ENCODE measurements at places on chromosomes 16 and 17. TPM values are rescaled to one million over a fixed set of nuclear protein-coding genes. Genes with fewer than 3 reads are reported as not detected.

Gene OR3A2
- total RNA-seq: not detected

- DNase-seq: no peak
These were observed 3.9 kb upstream of the TPPP3 start for GRCh38 chr16:67397036-67397801.

DNA sequence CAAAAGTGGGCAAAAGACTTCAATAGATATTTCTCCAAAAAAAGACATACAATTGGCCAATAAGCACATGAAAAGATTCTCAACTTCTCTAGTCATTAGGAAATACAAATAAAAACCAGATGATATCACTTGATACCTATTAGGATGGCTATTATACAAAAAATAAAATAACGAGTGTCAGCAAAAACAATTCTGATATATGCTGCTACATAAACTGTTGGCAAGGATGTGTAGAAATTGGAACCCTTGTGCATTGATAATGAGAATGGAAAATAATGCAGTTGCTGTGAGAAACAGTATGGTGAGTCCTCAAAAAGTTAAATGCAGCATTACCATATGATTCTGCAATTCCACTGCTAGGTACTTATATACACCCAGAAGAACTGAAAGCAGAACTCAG, 80.6 kb downstream of the BRIP1 start:
- DNase-seq: no peak

DNA sequence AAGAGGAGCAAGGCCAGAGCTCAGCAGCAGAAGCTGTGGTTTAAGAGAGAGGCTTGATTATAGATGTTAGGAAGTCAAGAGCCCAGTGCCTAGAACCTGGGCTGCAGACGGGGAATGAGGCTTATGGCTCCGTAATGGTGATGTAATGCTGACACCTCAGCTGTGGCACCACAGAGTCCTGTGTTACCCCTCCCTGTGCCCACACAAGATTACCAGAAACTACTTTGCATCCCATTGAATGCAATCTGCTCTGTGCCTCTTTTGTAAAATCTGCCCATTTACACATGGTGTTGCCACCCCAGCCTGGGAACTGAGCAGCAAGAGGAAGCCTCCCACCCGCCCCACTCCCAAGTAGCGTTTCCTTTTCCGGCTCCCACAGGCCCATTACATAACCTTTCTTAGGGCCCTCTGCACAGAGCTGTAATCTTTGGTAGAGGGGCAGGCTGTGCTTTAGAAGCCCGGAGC, 57.0 kb downstream of the PITPNC1 start:
- no peak for DNase-seq

Gene CACNG1
- not detected for total RNA-seq

GRCh38 chr16:19184823-19185509, 16.9 kb downstream of the SYT17 start:
- no peak for DNase-seq

DNA sequence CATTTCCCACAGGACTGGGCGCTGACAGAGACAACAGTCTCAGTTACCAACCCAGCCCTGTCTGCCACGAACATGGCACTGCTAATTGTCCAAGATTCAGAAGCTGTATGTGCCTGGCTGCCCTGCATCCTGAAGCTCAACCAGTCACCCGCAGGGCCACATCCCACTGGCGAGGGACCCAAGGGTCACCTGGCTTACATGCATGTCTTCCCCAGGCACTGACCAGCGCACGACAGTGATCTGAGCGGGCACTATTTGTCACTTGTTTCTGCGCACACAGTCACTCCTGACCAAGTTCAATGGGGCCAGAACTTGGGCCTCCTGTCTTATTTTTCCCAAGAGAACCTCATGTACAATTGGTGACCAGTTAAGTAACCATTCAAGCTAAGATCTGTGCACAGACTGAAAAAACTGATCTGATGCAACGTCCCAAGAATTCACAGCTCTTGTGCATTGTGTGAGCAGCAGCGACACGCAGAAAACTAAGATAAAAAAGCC, 13.1 kb downstream of the USP7 start:
- no peak for DNase-seq

- DNase-seq: peak; percentile 62
These were observed 32.8 kb upstream of the NUDT16L1 start for GRCh38 chr16:4660454-4661007.

DNA sequence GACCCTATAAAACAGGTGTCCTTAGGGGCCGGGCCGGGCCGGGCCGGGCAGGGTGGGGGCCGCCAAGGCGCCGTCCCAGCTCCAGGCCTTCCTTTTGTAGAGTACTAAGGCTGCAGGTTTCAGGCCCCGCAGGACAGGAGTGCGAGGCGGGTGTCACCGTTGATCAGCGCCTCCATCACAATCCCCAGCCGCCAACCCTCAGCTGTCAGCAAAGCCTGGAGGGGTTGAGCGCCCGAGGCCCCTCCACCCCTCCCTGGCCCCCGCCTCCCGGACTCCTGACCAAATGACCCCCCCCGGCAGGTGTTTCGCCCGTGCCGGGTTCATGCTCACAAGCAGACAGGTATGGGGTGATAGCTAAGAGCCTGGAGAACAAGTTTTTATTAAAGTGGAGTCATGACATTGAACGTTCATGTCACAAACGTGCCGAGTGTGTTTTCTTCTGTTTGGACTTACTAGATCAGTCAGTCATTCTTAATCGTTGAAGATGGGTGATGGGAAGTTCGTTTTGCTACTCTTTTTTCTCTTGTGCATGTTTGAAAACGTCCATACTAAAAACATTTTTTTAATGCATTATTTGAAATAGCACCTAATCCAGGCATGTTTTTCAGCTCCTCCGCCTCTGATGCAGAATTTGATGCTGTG, 534 bp downstream of the ARL2BP start:
- DNase-seq: peak; percentile 6

DNA sequence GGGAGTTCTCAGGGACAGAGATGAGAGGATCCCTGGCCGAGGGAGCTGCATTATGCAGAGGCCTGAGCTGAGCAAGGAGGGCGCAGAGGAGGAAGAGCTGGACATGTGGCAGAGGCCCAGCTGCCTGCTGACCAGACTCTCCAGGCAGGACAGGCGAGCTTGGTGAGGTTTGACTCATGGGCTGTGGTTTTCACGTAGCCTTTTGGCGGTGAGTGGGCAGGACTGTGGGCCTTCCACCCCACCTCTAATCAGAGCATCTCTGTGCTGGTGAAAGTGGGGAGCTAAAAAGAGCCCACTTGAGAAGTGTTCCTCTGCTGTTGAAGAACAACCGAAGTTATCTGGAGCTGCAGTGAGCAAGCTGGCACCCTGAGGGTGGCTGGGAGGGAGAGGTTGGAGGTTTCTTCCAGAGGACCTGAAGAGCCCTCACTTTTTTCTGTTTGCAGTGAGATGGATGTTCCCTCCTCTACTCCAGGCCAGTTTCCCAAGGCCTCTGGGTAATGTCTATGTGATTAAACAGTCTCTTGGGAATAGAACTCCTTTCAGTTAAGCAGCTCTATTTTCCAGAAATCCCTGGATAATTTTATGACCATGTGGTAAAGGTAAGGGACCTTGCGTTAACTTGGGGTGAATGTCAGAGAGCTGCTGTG, 11.9 kb downstream of the EPN2 start:
- peak; percentile 90 for DNase-seq

Gene PRAC1
- not detected for total RNA-seq

DNA sequence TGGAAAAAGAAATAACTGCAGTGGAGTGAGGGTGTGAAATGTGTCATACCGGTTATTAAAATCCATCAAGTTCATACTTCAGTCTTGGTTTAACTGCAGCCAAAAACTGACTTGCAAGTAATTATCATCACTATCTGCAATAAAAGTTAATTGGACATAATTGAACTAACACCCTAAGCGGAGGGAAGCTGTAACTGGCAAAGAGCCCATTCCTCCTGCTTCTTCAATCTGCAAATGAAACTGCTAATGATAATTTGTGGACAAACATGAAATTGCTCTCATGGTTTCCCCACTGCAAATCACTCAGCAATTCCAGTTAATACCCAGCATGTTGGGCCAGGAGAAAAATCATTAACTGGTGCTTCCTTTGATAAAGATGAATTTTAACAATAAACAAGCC, 46.5 kb downstream of the FAM222B start:
- no peak for DNase-seq

GRCh38 chr17:29000973-29001372, 4.9 kb downstream of the SEZ6 start:
- no peak for DNase-seq

DNA sequence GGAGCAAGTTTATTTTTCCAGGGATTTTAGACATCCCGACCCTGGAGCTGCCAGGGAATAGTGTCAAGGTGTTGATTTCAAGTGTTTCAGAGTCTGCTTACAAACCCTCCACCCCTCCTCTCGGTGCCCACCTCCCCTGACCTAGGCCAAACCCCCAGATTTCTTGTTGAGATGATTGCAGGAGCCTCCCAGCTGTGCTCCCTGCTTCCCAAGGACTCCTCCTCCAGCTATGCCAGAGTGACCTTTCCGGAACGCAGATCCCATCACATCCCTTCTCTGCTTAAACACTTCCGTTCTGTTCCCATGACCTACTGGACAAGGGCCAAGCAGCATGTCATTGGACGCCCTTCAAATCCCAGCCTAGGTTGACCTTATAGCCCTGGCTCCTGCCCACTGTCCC, 23.7 kb upstream of the CDH1 start:
- no peak for DNase-seq

DNA sequence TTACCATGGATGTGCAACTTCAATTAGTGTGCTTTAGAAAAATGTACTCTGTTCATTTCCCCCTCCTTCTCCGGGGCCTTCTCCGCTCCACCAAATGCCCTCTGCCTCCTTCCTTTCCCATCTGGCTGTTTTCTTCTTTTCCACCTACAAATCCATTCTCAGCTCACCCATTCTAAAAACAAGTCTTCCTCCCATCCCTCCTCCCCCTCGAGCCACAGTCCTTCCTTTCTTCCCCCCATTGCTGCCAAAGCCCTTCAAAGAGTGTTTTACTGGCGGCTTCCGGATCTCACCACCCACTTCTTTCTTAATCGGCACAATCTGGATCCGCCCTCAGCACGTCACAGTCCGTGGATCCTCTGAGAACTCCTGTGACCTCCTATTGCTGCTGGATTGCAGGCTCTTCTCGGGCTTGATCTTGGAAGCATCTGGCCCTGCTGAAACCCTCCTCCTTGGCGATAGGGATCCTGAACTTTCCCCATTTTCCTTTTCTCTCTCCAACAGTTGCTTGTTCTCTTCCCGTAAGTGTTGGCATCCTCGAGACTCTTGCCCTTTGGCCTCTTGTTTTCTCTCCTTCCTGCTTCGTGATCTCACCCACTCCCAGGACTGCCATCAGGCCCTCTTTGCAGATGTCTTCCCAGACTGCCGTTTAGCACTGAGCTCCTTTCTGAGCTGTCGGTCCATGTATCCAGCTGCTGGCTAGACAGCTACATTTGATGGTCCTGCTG, 36.0 kb upstream of the FBXO47 start:
- peak; percentile 58 for DNase-seq

DNA sequence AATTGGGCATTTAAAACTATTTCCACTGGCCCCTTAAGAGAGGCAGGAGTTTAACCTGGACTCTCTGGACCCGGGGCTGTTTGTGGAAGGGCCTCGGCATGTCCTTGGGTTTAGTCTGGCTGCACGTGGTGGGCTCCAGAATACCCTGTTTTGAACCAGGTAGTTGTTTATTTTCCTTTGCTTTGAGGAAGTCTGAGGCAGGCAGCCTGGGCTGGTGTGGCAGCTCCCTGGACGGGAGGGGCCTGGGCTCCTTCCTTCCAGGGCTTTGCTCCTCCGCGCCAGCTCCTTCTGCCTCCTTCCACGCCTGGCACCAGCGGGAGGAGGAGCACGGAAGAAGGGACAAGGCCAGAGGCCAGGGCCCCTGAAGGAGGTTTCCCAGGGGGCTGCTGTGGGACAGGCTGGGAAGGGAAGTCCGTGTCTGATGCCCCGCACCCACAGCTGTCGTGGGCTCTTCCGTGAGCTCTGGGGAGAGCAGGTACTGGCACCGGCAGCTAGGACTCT, 15.5 kb downstream of the BANP start:
- DNase-seq: no peak

DNA sequence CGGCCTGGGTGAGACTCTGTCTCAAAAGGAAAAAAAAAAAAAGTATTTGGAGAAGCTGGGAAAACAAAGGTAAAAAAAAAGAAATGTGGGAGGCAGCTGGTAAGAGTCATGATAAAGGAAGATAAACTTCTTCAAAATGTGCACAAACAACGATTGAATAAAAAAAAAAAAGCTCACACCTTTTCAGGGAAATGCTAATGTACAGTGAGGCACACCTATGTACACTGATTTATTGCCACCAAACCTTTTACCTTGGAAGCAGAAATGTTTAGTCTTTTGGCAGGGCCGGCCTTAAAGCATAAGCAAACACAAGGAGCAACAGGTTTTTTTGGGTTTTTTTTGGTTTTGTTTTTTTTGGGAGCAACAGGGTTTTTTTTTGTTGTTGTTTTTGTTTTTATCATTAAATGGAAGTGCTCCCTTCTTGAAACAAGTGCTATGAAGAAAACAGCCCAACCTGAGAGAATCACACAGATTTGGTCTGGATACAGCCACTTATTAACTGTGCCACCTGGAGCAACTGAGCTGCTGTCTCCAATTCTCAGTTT, 29.8 kb upstream of the KCNJ2 start:
- DNase-seq: no peak

GRCh38 chr17:43720311-43721060, 38.1 kb downstream of the SOST start:
- peak; percentile 51 for DNase-seq

- DNase-seq: no peak
These were observed 338.3 kb downstream of the CA10 start for GRCh38 chr17:51820252-51820651.

GRCh38 chr16:30485818-30486436, 13.4 kb downstream of the ITGAL start:
- DNase-seq: no peak

Gene MSLN
- total RNA-seq: 0.10 TPM

DNA sequence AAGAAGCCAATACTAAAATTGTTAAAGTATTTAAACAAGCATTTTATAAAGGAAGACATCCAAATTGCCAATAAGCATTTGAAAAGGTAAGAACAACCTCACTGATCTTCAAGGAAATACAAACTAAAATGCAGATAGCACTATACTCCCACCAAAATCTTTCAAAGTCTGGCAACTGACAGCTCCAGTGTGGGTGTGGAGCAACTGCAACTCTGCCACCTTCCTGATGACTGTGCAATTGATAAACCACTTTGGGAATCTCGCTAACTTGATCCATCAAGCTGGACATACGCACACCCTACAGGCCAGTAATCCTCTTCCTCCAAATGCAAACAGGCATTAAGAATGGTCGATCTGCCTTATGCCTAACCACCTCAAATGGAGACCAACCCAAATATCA, 31.9 kb downstream of the LITAFD start:
- DNase-seq: no peak

DNA sequence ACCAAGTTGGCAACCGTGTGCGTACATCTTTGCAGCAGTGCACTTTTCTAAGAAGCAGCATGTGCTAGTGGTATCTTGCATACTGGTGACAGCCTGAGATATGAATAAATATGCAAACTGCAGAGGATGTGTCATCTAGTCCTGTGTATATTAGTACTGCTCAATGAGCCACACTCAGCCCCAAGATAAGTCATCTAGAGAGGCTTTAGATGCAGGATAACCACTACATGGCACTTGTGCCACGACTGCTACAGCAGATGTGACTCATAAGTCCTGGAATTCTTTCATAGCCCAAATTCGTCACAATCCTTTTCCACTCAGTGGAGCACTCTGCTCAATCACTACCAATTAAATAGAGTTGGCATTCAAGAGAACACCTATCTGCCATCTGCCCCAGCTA, 171.5 kb downstream of the AXIN2 start:
- DNase-seq: peak; percentile 88

Gene RNF222
- not detected for total RNA-seq

Gene CFAP52
- not detected for total RNA-seq

All from RPMI7951 (cell line).